Activated CD8-positive, alpha-beta memory T cell treated with anti-CD3 and anti-CD28 coated beads for 24 hours (primary cell): ENCODE measurements at places on chromosomes 4 and X.

- DNase-seq = no peak
Measured at GRCh38 chrX:21524008-21524407, 134.1 kb downstream of the KLHL34 start.

- DNase-seq = no peak
Measured at GRCh38 chr4:64407000-64407399, 2.2 kb downstream of the TECRL start.

DNA sequence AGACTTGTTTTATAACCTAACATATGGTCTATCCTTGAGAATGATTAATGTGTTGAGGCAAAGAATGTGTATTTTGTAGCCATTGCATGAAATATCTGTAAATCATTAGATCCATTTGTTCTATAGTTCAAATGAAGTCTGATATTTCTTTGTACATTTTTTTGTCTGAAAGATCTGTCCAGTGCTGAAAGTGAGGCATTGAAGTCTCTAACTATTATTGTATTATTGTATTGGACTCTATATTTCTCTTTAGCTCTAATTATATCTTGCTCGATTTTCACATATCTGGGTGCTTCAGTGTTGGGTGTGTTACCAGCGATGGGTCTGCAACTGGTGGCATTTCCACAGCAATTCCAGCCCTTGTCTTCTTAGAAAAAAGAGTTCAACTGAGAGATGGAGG lies 76.0 kb downstream of the PBDC1 start:
- DNase-seq = no peak

GRCh38 chr4:52260514-52261210 lies 209.6 kb downstream of the SPATA18 start:
- no peak for DNase-seq

- no peak for DNase-seq
Measured at GRCh38 chr4:110514889-110515479, 39.0 kb downstream of the ENPEP start.
